ENCODE measurements at places on chromosomes 11 and 22.
A peak's percentile ranks its signal among the peaks of the same experiment; 100 is the strongest.

- no peak for DNase-seq
Measured at GRCh38 chr22:48418831-48419230, 1408.8 kb downstream of the BRD1 start.

- no peak for DNase-seq
Measured at GRCh38 chr11:46900091-46900746, 18.1 kb downstream of the LRP4 start.

DNA sequence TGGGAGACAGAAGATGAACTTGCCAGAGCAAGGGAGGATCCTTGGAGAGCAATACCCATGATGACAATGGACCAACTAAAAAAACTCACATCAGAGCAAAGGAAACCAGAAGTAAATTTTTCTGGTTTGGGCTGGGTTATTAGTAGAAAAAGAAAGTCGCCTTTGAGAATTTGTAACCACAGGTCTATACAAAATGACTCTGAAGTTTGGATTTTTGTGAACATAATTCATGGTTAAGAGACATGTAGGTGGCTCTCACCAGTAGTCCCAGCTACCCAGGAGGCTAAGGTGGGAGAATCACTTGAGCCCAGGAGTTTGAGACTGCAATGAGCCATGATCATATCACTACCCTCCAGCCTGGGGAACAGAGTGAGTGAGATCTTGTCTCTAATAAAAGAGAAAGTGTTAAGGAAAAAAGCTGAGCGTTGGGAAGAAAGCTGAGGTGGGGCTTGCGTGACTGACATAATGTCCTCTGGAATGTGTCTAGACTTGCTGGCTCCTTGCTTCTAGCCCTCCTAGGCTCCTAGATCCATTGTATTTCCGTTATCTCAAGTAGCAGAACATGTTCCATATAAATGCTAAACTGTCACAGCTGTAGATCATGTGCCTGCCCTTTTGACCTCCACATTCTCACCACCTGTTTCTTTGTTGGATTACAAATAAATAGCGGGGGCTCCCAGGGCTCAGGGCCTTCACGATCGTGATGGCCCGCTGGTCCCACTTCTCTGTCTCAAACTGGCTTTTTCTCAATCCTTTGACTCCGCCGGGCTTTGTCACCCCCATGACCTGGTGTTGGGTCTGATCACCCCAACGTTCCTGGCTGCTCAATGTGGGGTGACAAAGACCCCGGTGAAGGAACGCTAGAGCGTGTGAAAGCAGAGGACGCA is 56.2 kb upstream of the SC5D start:
- no peak for DNase-seq

DNA sequence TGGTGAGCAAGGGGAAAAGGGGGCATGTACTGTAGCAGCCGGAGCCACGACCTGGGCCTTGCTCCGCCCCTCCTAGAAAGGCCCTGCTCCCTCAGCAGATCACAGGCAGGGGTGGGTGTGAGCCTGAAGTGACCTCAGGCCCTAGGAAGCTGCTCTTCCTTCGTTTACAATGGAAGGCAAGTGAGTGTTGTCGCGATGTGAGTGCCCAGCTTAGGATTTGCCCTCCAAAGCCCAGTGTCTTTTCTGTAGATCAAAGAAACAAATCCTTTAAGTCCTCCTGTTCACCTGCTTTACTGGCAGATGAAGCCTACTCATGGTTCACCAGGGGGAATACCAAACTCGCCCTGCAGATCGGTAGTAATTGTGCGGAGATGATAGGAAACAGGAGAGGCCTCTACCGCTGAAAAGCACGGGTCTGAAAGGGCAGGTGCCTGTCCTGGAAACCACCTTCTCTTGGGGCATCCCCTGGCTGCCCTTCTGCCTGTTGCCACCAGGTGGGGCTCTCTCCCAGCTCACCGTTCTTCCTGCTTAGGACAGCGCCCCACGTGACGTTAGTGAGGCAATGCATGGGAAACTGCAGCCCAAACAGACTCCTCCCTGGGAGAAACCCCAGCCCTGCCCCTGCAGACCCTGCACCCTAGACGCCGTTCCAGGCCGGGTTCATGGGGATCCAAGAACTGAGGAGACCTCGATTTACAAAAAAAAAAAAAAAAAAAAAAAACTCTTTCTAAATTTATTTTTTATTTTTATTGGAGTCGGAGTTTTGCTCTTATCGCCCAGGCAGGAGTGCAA is 45.9 kb upstream of the RAB1B start:
- DNase-seq: peak; percentile 81

- no peak for DNase-seq
Measured at GRCh38 chr22:50057278-50058060, 629 bp downstream of the TTLL8 start.

DNA sequence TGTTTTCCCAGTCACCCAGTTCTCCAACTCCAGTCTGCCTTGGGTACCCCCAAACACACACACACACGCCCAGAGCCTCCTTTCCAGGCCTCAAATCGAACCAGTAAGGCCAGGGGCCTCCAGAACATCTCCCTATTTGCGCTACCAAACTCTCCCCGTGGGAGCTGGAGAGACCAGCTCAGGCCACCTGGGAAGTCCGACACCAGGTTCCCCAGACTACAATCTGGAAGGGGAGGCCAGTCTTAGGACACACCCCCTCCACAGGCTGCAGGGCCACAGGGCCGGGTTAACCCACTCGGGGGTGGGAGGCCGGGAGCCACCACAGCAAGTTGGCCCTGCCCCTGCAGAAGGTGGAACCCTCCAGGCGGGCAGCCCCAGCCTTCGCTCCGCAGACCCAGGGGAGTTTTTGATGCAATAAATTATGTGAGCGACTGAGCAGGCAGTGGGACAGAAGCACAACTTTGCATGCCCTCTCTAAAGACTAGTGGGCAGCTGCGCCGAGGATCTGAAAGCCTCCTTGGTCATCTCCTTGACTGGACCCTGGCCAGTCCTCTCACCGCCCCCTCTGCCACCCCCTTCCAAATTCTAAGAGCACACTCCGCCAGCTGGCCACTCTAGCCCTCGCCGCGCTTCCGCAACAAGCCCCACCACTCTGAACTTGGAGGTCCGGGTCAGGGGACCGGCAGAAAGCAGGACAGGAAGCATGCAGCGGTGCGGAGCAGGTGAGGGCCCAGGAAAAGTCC is 2.8 kb downstream of the IGF2 start:
- no peak for DNase-seq

DNA sequence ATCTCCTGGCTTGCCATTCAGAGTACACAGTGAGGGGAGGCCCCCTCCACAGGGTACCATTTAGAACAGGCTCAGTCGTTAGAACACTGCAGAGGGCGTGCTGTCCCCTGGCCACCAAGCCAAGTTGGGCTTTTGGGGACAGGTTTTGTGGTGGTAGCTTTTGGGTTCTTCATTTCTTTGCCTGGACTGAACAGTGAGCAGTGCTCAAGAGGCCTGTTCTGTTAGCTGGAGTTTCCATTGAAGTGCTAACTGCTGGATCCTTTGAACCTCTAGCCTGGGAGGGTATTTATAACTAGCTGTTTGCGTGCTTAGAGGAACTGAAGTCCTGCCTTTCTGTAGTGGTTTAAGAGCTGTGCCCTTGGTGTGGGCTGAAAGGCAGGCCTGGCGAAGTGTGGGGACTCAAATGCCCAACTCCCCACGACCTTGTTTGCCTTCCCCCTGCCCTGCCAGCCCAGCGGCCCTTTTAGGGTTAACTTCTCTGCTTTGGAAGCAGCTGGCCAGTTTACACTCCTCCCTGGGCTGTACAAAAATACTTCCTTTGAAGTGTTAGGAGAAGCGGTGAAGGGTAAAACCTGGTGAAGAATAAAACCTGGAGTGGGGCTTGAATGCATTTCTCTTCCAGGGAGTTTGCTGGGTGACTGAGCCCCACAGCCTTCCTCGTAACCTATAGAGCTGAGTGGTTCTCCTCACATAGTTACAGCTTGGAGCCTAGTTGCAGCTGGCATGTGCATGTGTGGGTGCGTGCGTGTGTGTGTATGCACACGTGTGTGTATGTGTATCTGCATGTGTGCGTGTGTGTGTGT is 34.6 kb downstream of the ZNRF3 start:
- DNase-seq: no peak

- DNase-seq: no peak
Measured at GRCh38 chr11:108726077-108726800, 61.4 kb downstream of the DDX10 start.

DNA sequence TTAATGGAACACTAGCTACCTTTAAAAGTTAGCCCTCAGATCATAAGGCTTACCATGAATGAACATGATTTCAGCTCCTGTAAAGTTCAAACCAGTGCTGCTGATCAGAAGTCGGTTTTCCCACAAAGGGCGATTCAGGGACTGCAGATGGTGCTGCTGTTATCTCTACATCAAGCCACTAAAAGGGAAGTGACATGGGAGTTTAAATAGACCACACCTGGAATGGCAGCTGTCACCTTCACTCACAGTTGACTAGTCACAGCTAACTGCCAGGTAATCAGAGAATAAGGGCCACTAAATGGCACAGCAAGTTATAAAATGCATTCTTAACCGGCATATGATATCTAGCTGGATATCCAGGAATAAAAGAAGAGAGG is 581.1 kb upstream of the ARHGAP42 start:
- DNase-seq: no peak

DNA sequence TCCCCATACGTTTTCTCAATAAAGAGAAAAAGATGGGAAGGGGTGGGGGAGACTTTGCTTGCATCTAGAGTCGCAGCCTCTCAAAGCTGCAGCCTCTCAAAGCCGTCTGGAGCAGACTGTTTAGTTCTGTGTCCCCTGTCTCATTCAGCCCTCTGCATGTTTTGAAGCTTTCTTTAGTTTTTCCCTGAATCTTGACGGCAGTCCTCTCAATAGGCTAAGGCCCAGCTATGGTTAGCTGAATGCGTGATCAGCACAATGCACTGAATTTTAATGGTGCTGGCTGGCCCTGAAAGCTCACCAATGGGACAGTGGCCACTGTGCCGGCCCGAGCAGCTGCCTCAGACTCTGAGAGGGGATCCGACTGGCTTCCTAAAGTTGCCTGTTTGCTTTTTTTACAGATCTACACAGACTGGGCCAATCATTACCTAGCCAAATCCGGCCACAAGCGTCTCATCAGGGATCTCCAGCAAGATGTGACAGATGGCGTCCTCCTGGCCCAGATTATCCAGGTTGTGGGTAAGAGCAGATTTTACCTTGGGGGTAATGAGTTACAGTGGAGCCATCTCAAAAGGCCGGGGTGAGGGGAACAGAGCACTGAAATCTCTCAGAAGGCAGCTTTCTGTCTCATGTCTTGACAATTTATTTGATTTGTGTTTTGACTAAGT is 119.6 kb downstream of the NAV2 start:
- DNase-seq: no peak

DNA sequence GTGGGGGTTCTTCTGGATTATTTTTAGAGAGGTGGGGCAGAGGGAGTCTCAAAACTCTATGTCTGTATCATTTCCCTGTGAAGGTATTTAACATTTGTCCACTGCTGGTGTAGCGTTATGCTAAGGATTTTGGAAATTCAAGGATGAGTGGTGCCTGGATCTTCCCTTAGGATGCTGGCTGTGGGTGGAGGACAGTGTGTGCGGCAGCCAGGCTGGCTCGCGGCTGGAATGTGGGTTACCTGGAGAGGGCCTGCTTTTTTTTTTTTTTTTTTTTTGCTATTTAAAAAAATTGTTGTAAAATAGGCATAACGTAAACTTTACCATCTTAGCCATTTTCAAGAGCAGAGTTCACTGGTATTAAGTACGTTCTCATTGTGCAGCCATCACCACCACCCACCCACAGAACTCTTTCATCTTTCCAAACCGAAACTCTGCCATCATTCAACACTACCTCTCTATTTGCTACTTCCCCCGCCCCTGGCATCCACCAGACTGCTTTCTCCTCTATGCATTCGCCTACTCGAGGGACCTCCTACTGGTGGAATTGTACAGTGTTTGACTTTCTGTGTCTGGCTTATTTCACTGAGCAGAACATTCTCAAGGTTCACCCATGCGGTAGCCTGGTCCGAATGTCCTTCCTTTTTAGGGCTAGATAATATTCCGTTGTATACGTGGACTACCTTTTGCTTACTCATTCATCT is 67.1 kb downstream of the PARVB start:
- DNase-seq: no peak

GRCh38 chr11:1978720-1979473 is 18.7 kb downstream of the H19 start:
- DNase-seq: no peak

GRCh38 chr11:65204646-65205601 is 23.2 kb downstream of the CAPN1 start:
- DNase-seq: peak; percentile 26

- DNase-seq: no peak
Measured at GRCh38 chr11:26950260-26950719, 43.6 kb upstream of the FIBIN start.

GRCh38 chr11:72220696-72221363 is 3.7 kb upstream of the INPPL1 start:
- no peak for DNase-seq

Data from stimulated activated CD8-positive, alpha-beta memory T cell treated with anti-CD3 and anti-CD28 coated beads, Interleukin-7, amount 100 ng/mL, for 24 hours (primary cell).